Non-pigmented ciliary epithelial cell (primary cell): ENCODE measurements at places on chromosomes 5 and 9.
A peak's percentile ranks its signal among the peaks of the same experiment; 100 is the strongest.

DNA sequence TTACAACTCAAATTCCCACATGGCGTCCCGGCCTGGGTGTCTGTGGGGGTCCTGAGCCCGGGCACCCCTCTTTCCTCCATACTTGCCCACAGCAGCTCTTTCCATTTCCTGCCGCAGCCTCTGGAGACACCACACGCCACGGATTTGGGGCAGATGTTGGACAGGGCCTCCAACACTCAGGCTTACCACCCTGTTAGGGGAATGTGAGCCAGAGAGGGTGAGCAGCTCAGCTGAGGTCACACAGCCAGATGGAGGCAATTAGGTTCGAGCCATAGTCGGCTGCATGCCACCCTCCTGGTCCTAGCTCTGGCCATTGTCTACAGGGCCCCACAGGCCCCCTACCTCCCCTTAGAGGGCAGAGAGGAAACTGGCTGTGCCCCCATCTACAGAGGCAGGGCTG is 75.6 kb upstream of the STXBP1 start:
- DNase-seq = no peak

GRCh38 chr5:165188556-165189175 is 1683.2 kb downstream of the MAT2B start:
- no peak for DNase-seq

DNA sequence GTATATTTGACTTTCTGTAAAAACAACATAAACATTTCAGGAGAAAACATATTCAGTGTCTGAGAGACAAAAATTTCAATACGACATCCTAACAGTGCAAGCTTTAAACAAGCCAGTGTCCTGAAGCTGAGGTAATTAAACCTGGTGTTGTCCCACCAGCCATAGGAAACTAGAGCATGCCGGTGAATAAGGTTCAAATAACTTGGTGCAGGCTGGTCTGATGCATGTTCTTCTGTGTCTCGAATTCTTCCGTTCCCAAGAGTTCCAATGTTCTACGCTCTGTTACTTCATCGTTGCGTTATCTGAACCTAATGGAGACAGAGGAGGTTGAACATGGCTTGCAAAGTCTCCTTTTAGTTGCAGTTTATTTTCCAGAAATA is 48.9 kb downstream of the ADAMTS16 start:
- DNase-seq = no peak

- no peak for DNase-seq
Observed at GRCh38 chr5:13189532-13189931, 755.0 kb downstream of the DNAH5 start.

- peak; percentile 42 for DNase-seq
Observed at GRCh38 chr9:22307013-22307711, 139.5 kb upstream of the DMRTA1 start.

- DNase-seq = no peak
Observed at GRCh38 chr9:77133011-77133410, 44.3 kb upstream of the VPS13A start.

DNA sequence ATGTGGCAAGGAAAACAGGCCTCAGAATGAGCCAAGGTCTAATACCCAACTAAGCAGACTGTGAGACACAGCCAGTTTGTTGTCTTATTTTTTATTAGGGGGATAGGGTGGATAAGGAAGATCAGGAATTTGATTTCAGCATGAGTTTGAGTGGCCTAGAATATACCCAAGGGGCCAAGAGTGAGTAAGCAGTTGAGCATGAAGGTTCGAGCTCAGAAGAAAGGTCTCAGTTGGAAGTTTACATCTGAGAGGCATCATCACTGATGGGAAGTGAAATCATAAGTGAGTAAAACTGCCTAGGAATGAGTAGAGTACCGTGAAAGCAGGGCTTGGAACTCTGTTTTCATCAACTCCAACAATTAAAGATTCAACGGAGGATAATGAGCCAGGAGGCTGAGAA is 12.6 kb downstream of the PSMD5 start:
- no peak for DNase-seq

- no peak for DNase-seq
Observed at GRCh38 chr5:135533334-135533733, 2.4 kb downstream of the NEUROG1 start.

DNA sequence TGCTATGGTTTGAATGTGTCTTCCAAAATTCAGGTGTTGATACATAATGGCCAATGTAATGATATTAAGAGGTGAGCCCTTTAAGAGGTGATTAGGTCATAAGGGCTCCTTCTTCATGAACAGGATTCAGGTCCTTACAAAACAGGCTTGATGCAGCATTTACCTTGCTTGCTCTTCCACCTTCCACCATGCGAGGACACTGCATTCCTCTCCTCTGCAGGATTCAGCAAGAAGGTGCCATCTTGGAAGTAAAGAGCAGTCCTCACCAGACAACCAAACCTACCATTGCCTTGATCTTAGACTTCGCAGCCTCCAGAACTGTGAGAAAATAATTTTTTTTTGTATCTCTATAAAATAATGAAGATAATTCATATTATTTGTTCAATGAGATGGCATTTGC is 314.0 kb upstream of the SMARCA2 start:
- no peak for DNase-seq

- no peak for DNase-seq
Observed at GRCh38 chr9:81411961-81412360, 277.4 kb downstream of the TLE1 start.

GRCh38 chr9:98442114-98442513 is 186.7 kb upstream of the TBC1D2 start:
- no peak for DNase-seq

DNA sequence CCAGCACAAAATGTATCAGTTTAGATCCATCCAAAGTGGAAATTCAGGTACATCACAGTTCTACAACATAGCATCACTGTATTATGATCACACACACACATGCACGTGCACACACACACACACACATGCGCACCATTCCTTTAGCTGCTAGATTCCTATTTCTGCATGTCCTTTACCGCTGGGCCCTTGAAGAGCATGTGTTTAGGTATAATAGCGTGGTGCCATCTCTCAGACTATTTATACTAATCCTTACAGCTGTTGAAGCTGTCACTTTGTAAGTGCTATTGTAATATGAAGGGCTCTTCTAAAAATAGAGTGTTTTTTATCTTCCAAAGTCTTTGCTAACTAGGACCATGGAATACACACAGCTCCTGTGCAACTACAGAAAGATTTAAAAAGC is 308.8 kb upstream of the TRPC7 start:
- no peak for DNase-seq

DNA sequence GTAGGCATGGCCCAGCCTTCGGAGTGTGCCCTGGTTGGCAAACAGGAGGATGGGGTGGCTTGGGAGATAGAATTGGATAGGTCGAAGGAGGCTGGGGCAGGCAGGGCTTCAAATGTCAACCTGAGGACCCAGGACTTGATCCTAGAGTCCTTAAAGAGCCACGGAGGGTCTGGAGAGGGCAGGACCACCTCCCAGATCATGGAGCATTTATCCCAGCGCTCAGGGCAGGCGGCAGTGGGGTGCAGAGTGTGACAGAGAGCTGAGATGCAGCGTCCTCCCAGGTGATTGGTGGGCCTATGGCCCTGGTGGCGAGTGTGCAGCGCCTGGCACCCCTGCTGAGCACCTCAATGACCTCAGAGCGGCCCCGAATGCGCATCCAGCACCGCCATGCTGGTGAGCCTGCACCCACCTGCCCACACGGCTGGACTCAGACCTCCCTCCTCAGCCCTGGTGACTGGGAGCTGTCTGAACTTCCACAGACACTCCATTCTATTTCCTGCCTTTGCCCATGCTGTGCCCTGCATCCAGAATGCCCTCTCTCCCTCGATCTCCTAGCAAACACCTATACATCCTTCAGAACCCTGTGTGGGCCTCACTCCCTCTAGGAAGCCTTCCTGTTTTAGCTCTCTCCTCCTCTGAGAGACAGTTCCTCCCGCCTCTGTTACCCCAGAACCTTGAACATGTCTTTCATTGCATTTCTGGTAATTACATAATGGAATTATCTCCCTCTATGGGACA is 6.3 kb downstream of the ADGRD2 start:
- DNase-seq = no peak

- DNase-seq = no peak
Observed at GRCh38 chr5:131193106-131193505, 22.4 kb downstream of the LYRM7 start.

DNA sequence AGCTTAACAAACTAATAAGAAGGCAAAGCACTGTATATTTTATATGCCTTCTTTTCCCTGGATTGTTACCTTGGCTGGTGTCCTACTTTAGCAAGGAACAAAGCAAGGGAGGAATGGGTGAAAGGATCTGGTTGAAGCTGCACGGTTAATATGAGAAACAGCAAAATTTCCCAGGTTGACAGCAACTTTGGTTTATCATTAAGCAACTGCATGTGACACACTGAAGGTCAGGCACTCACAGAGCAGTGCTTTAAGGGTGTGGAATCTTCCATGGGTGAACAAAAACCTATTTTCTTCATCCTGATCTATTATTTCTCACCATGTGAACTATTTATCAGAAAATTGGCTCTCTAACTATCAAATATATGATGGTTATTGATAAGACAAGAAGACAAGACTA is 109.0 kb upstream of the ATP10B start:
- no peak for DNase-seq

DNA sequence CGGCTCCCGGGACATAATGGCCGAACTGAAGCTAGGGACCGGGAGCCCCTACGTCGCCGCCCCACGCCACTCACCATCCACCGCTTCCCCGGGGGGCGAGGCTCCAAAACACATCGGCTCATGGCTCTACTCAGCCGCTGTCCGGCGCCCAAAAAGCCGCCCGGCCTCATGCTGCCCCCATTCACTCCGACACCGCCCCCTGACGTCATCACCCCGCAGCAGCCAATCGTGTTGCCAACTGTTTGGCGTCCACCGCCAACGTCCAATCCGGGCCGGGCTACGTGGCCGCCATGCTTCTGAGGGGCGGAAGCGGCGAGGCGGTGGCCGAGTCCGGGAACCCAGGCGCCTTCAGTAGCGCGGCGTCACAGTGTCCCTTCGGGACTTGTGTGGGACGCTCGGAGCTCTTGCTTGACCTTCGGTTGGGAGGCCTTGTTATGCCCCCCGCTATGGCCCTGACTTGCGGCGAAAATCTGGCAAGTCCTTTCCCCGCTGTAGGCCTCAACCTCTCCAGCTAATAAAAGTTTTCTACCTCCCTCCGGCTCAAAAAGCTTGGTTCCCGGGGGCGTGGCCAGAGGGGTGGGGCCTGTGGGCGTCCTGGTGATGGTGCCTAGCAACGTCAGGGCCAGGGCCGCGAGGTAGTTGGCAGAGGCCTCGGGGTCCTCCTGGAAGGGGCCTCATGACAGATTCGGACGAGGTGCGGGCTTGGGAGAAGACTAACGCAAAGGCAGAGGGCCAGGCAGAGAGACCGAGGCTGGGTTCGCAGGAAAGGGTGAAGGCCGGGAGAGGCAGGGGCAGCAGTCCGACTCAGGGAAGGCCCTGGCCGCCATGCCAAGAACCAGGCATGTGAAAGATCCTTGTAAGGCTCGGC is at the start of the genes PTRH1 and TTC16:
PTRH1 (minus strand) TSS at position 194 of the 868 bp plus-strand sequence; CDS start at position 170, 24 bp downstream.
TTC16 (plus strand) TSS at position 610 of the 868 bp plus-strand sequence; CDS start at position 677, 67 bp downstream.
- peak; percentile 50 for DNase-seq

DNA sequence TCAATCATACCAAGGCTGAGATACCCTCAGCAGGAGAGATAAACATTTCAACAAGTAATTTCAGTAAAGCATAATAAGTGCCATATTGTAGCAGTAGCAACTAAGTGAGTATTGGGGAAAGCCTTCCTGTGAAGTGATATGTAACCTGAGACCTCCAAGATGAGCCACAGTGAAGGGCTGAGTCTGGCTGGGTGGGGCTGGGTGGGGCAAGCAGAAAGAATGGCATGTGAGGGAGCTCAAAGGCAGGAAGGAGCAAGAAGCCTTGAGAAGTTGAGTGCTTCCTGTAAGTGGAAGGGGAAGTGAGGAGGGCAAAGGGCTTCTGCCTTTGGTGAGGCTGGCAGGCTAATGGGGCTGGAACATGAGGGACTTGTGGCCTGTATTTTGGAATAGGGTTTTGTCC is 19.7 kb upstream of the ASTN2 start:
- no peak for DNase-seq

GRCh38 chr5:1321576-1321975 is 23.3 kb downstream of the CLPTM1L start:
- DNase-seq = no peak

- DNase-seq = peak; percentile 76
Observed at GRCh38 chr9:127021664-127022363, 100.6 kb downstream of the ANGPTL2 start.

DNA sequence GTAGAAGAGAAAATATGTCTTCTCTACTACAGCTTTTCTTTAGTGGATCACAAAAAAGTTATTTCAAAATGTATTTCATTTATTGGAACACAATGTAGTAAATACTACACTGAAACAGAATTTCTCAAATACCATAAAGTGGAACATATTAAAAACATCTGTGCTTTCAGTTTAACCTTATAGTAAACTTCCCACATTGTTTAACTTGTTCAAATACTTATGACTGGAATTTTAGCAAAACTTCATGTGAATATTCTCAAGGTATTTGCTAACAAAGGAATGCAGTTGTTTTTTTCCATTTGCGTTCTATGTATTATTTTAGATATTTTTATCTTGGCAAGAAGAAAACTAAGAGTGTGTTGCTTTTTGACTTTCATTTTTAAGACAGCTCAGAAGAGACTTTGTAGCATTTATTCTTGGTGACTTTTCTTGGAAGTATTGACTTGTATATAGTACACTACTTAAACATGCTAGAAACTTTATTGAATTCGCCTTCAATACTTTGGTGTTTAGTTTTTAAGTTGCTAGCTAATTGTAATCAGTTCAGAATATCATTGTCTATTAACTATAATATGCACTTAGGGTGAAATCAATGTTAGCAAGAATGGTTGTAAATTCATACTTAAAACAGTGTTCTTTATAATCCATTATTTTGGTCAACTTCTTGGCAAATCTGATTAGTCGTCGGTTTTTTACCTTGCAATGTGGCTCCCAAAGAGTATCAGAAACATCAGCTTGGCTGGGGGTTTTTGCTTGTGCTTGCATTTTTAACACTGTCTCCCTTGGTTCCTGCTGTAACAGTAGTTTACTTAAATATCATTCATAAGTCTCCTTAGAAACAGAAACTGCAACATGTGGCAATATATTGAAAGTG is 5.0 kb upstream of the RHOBTB3 start:
- DNase-seq = peak; percentile 43

- DNase-seq = no peak
Observed at GRCh38 chr5:168426007-168426863, 60.0 kb upstream of the RARS1 start.

GRCh38 chr9:137021979-137022661 is 5.9 kb downstream of the ABCA2 start:
- DNase-seq = no peak

GRCh38 chr9:128293091-128293490 is 17.0 kb downstream of the SWI5 start:
- DNase-seq = no peak

DNA sequence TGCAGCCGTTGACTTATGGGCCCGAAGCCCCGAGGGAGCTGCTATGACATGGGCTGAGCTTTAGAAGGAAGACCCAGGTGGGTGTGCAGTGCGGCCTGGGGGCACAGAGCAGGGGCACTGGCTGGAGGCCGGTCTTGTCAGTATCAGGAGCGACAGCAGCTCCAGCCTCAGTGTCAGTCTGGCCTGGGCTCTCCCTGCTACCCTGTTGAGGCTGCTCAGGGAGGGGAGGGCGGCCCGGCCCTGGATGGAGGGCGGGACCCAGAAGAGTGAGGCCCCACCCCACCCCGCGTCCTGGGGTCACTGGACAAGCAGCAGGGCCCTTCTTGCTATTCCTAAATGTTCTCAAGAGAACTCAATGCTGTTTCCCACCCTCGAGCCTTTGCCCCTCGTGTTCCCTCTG is 18.0 kb downstream of the GFI1B start:
- DNase-seq = no peak
